ENCODE measurements at places on chromosomes 2 and 18. TPM values are rescaled to one million over a fixed set of nuclear protein-coding genes. Genes with fewer than 3 reads are reported as not detected.

QPCT gene
- total RNA-seq = 23.6 TPM

CPO gene
- not detected for total RNA-seq

DNA sequence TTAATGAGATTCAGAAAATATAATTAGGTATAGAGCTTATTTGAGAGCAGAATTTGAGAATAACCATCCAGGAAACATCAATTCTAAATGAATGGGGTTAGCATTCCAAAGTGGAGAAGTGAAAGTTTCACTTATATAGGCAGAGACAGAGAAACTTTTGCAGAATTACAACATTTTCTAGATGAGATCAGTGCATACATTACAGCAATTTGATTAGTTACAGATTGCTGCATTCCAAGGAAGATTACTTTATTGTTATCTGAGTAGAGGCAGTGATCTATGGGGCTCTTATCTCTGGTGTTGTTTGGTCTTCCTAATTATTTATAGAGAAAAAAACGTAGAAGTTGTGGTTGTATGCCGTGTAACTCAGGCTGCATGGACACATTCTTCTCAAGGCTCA lies 373.8 kb upstream of the SYT4 start:
- DNase-seq = no peak

DNA sequence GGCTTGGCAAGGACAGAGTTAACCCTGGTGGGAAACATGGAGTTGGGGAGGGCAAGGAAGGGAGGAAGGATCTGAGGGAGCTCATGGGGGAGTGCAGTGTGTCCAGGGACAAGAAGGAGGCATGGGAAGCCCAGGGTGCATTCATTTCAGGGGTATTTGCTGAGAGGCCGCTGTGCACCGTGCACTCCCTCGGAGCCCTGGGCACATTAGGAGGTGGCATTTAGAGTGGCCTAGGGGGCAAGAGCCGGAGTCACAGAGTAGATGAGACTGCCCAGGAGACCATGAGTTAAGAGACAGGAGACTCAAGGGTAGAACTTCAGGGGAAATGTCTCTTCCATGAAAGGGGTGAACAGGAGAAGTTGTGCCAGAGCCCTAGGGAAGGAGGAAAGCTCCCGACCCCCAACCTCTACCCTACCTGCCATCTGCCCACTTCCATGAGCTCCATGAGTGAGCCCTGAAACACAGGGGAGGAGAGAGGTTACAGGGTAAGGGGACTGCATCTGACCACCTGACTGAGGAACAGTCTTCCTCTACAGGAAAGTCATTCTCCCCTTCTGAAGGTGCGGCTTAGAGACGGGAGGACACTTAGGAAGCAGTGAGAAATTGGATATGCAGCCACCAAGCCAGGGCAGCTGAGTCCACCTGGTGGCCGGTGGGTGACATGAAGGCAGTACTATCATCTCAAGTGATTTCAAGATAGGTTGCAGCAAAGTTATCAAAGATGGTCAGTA lies 58.5 kb upstream of the COPS8 start:
- peak; percentile 83 for DNase-seq

DNA sequence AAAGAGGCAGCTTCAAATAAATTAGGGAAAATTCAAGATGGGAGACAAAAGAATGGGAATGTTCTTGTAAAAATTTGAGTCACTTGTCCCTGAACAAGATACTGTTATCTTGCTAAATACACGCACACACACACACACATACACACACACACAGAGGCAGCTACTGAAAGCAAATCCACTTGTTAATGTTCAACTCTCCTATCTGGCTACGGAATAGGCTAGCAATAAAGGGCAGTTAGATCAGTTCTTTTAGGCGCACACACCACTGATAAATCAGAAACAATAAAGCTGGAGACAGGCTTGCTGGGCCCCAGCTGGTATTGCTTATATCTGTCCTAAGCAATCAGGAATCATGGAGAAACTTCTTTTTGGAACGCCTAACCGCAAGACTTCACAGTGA lies 461.6 kb downstream of the BCL11A start:
- DNase-seq = no peak

PPP1R1C gene
- 2.0 TPM for total RNA-seq

POTEC gene
- not detected for total RNA-seq

DNA sequence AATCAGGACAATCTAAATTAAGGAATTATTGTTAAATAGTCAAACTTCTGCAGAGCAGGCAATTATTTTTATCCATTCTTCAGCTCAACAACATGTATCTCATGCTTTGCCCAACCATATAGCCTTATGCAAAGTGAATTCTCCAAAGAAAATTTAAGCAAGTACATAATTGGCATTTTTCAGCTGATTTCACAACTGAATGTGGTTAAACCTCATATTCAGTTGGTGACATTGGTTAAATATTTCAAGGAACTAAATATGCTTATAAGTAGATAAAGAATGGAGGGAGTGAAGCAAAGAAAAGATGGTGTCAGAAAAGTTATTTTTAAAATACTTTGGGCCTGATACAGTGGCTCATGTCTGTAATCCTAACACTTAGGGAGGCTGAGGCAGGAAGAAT lies 816.2 kb downstream of the NRXN1 start:
- no peak for DNase-seq

RAB17 gene
- total RNA-seq = 24.2 TPM

- no peak for DNase-seq
Measured at GRCh38 chr2:8244639-8245038, 437.2 kb upstream of the ID2 start.

- no peak for DNase-seq
Measured at GRCh38 chr2:209648714-209649113, 122.9 kb upstream of the UNC80 start.

GRCh38 chr2:149355716-149356422 lies 25.5 kb downstream of the LYPD6 start:
- no peak for DNase-seq

PAX8 gene
- 160 TPM for total RNA-seq

DNA sequence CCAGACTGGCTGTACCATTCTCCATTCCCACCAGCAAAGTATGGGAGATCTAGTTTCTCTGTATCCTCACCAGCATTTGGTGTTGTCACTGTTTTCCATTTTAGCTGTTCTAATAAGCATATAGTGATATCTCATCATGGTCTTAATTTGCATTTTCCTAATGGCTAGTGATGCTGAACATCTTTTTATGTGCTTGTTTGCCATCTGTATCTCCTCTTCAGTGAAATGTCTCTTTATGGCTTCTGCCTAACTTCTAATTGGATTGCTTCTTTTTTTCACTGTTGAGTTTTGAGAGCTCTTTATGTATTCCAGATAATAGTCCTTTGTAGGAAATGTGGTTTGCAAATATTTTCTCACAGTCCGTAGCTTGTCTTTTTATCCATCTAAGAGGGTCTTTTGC lies 18.9 kb upstream of the BIN1 start:
- DNase-seq = no peak

DSC3 gene
- total RNA-seq = 5.7 TPM

All from ureter (tissue), 1 donor.